Stimulated activated naive B cell treated with anti-CD40 and anti-IgM and Interleukin-4, amounts not matched to agents 10 μg/mL and 1 μg/mL and 100 μg/mL, for 72 hours (primary cell): ENCODE measurements at places on chromosomes 7 and 10.

- no peak for DNase-seq
Measured at GRCh38 chr7:69657985-69658384, 59.7 kb downstream of the AUTS2 start.

DNA sequence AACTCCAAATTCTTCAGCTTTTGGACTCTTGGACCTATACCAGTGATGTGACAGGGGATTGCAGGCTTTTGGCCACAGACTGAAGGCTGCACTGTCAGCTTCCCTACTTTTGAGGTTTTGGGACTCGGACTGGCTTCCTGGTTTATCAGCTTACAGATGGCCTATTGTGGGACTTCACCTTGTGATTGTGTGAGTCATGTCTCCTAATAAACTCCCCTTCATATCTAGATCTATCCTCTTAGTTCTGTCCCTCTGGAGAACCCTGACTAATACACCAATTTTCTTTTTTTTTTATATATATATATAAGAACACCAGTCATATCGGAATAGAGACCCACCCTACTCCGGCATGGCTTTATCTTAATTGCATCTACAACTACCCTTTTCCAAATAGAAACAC lies 166.8 kb downstream of the ETV1 start:
- no peak for DNase-seq

DNA sequence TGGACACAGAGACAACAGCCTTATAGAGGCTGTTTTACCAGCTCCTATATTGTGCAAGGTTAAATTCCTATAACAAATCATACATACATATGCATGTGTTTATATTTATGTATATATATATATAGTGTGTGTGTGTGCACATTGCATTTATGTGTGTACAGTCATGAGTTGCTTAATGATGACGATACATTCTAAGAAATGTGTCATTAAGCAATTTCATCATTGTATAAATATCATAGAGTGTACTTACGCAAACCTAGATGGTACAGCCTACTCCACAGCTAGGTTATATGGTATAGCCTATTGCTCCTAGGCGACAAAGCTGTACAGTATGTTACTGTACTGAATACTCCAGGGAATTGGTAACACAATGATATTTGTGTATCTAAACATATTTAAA lies 30.1 kb upstream of the TNKS2 start:
- no peak for DNase-seq

DNA sequence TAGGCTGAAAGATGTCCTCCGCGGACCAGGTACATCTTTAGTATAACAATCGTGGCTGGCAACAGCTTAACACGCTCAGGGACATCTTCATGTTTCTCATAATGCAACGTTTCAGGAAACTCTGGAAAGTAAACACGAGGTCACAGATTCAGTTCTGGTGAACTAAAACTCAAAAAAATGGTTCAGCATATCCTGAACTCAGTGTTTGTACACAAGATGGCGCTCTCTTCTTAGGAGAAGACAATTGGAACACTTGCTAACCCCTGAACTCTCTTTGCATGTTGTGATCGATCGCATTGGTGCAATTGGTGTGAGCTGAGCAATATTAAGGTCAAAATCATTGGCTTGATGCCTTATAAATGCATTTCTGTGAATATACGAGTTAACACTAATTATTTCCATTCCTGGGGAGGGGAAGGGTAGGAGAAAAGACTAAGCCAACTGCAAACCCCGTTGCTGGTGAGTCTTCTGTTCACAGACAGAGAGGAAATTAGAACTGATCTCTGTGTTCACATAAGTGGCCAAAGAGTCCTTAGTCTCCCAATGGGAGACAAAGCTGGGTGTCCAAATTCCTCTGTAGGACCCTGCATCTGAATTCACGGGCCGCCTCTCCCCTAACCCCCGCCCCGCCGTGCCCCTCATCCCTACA lies 52.6 kb upstream of the FAM180A start:
- peak; percentile 35 for DNase-seq

DNA sequence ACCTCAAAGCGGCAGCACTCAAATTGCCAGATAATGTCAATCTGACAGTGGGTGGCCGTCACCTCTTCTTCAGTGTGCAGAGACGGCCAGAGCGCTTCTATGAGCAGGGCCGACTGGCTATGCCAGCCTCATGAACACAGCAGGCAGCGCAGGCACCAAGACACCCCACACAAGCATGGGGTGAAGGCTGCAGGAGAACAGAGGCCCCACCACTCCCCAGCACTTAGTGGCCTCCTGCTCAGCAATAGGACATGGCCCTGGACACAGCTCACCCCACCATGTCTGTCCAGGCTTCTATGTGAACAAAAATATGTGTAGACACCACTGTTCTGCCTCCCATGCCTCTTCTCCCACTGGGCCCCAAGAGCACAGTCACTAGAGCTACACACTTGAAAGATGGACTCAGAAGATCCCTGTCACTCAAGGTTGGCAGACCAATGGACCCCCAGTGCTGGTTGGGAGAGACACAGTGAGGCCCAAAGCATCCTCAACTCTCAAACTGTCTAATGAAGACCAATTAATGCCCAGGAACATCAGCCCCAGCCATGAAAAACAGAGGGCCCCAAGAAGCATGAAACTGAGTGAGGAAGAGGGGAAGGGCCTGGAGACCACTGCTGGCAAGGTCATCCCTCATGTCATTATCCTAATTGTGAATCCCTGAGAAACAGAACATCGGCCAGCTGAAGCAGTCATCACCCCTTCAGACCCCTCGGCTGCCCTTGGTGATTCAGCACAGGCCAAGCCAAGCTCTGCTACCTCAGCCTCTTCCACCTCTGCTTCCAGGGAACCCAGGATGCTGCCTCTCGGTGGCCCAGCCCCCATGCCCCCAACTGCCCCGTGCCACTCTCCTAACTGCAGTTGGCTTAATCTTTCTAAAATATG lies 77.7 kb downstream of the GRID1 start:
- DNase-seq, result no peak

GRCh38 chr10:2284071-2284470 lies 546.7 kb upstream of the ADARB2 start:
- DNase-seq, result no peak

- no peak for DNase-seq
Measured at GRCh38 chr7:155597753-155598140, 46.7 kb upstream of the RBM33 start.

- DNase-seq, result no peak
Measured at GRCh38 chr7:79716329-79716728, 262.9 kb upstream of the MAGI2 start.

- no peak for DNase-seq
Measured at GRCh38 chr10:23686722-23687121, 247.8 kb downstream of the OTUD1 start.

GRCh38 chr10:25257646-25258045 lies 82.8 kb downstream of the GPR158 start:
- DNase-seq, result no peak

DNA sequence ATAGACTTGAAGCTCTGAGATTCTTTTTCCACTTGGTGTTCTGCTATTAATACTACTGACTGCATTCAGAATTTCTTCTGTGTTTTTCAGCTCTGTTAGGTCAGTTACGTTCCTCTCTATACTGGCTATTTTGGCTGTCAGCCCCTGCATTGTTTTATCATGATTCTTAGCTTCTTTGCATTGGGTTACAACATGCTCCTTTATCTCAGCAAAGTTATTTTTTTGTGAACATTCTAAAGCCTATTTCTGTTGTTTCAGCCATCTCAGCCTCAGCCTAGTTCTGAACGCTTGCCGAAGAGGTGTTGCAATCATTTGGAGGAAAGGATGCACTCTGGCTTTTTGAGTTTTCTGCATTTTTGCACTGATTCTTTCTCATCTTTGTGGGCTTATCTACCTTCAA lies 201.5 kb upstream of the GNAI1 start:
- no peak for DNase-seq

GRCh38 chr7:111953611-111954010 lies 252.6 kb downstream of the DOCK4 start:
- no peak for DNase-seq

DNA sequence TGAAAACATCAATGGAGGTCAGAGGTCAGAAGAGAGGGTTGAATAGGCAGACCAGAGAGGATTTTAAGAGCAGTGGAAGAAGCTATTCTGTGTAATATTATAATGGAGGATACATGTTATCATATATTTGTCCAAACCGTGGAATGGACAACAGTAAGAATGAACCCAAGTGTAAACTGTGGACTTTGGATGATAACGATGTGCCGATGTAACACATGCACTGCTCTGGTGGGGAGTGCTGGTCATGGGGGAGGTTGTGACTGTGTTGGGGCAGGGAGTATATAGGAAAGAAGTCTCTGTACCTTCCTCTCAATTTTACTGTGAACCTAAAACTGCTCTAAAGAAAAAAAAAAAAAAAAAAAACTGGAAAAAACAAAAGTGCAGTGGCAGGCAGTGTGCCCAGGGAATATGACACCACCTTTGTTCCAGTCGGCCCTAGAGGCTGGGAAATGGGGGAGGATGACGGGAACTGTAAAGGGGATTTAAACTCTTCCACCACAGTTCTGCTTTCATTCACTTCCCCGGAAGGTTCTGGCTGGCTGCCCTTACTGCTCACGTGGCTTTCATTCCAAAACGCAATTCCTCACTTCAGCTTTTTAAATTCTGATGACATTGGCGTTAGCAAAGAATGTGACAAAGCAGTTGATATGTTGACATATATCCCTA lies 113.7 kb upstream of the ANKRD1 start:
- no peak for DNase-seq

DNA sequence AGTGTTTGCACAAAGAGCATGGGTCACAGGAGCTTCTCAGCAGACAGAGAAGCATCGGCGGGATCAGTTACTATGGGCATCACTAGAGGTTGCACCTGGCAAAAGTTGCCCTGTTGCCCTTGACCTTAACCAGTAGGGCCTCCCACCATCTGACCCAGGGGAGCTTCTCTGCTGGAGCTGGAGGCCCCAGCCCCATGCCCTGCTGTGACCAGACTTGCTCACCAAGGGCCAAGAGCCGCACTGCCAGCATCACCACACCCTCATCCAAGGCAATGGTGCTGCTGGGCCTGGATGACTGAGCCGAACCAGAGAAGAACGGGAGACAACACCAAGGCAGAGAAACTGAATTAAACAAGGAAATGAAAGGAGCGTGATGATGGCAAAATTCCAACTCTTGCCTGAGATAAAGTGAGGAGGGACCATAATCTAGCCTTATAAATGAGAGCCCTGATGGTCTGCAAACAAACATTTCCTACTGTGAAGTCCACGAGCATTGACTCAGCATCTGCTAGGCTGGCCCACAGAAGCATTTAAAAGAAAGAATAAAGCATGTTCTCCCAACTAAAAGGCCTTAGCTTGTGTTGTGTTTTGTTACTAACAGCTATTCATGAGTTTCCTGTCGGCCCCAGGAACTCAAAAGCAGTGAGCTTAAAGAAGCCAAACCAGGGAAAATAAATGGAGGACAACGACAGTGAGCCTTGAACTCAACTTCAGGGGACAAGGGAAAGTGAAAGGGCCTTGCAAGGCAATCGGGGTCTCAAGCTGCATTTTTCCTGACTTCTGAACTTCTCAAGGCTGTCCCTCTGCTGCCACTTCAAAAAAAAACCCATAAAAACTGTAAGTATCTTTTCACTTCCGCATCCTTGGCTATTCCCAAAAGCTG lies 60.4 kb downstream of the AFAP1L2 start:
- no peak for DNase-seq

DNA sequence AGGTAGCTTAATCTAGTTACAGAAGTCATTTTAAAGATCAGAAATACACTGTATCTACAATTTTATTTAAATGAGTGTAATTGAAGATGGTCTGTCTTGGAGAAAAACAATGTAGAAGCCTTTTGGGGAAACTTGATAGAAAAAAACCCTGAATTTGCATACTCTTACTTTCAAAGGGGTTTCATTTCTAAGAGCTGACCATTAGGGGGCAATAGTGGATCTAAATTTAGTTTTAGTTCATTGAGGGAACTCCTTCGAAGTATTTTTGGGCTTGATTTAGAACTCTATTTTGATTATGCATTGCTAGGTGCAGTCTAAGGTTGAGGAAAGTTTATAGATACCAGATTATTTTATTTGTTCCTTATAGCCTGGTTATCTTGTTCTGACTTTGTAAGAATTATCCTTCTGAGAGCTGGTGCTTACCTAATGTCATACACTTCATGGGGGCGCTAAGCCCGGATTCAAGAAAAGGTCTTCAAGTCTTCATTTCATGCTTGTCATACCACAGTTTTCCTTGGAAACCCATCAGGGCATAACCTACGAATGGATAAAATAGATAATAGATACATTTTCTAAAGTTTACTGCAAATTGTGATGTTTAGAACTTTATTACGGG lies 69.1 kb upstream of the MXI1 start:
- DNase-seq, result no peak

DNA sequence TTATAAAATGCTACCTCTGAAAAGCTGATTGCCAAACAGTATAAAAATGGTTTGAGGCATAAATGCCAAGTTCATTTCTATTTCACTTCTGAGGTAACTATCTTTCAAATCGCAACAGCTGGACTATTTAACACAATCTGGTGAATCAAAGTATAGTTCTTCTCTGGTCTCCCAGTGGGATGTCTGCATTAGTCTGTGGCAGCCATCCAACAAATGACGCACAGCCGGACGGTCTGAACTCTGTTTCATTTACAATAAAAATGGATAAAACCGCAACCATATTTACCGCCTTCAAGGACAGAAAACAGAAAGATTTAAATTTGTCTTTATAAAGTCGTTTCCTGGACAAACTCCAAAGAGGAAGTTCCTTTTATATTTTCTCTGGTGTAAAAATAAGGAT lies 41.9 kb downstream of the ENO4 start:
- DNase-seq, result no peak

- DNase-seq, result no peak
Measured at GRCh38 chr10:100824886-100825285, 79.5 kb downstream of the PAX2 start.

DNA sequence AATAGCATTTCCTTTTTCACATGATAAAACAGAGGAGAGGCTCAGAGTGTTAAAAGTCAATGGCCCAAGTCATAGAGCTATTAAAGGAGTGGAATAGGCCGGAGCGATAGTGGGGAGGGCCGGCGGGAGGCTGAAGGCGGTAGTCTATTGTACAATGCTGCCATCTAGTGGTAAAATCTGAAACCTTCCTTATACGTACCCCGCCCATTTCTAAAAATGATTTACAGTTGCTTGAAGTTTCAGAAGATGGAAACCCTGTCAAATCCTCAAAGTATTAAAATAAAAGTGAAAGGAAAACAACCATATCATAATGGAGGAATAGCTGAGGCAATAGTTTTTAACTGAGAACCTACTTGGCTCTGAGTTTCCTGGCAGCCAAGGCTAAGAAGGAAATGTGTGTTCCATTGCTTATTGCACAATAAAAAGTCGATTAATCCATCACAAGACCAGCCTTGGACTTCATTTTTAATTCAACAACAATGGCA lies 209.1 kb downstream of the CCSER2 start:
- DNase-seq, result no peak

GRCh38 chr10:128812000-128812399 lies 655.0 kb upstream of the MGMT start:
- no peak for DNase-seq

- DNase-seq, result no peak
Measured at GRCh38 chr10:14585287-14586193, 189.2 kb downstream of the FAM107B start.

DNA sequence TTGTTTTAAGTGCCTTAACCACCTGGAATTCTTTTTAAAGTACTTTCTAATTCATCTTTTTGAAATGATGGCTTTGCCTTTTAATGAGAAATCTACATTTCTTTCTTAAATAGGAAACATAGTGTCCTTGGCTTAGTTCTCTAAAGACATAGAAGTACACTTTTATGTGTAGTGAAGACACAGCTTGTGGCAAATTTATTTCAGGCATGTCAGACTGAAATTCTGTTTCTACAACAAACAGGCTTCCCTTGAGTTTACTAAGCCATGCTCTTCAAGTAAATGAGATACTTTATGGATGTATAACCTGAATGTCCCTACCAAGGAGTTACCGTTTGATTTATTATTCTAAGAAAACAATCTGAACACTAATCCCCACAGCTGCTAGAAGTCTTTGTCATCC lies 136.9 kb upstream of the MAGI2 start:
- no peak for DNase-seq
